ENCODE measurements at places on chromosomes 7 and 10.

- DNase-seq: no peak
Measured at GRCh38 chr10:24343686-24344085, 134.7 kb downstream of the KIAA1217 start.

DNA sequence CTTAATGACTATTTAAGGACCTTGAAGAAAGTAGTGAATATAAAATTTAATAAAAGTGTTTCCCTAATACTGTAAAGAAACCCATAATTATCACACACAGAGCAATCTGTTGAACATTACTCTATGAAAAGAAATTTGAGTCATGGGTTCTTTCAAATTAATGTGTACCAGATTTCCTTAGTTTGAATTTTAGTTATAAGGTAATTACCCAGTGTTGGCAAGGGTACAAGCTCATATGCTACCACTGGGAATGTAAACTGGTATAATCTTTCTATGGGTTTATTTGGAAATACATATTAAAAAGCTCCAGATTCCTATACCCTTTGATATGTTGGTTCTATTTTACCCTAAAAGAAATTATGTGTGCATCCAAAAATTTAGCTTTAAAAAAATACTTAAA is 22.9 kb downstream of the PANK1 start:
- DNase-seq: no peak

DNA sequence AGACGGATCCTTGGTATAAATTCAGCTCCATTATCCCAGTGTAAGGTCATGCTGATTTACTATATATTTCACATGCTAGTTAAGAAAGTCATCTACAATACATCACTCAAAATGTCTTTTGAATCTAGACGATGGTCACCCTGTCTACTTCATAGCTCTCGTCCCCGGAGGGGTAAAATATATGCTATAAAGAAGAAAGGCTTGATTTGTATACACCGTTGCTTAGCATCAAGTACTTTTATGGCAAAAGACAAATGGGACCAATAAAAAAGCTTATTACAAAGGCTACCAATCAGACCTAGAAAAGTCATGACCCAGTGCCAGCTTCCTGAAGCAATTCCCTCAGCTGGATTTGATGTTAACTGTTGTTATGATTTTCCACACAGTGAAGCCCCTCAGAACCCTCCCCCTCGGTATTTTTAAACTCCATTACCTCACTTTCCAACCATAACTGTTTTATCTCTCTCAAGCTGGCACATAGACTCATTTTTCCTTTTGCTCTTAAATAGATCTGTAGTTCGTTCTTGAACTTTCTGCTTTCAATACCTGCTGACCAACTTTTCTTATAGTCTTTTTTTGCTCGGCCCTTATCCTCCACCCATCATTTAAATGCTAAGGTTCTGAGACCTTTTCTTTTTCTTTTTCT is 104.9 kb downstream of the DOCK4 start:
- DNase-seq: no peak

DNA sequence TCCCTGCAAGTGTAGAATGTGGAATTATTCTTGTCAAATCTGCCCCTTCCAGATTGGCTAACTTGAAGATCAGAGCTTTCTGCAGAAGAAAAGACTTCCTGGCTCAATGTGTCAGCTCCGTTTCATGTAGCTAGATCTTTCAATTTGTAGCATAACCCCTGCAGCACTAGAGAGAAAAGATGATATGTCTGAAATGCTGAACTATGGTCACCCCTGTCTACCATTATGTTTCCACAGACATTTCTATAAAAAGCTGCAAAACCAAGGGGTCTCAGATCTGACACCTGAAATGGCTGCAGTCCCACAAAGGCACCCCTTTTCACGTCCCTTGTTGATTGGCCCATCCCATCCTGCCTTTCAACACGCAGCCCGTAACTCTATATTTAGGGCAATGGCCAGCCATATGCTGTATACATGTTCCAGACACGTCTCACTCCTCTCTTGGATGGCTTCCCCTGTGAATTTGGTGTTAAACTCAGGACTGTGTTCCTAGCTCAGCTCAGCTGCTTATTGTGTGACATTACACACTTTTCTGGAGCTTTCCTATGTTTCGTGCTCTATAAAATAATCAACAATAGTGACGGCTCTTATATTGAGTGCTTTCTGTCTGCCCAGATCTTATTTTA is 648.6 kb upstream of the CELF2 start:
- no peak for DNase-seq
